Hematopoietic multipotent progenitor cell treated with erythropoietin and hydrocortisone succinate and interleukin-3 and kit ligand, for 4 days (in vitro differentiated cells): ENCODE measurements at places on chromosomes 7 and 10.

GRCh38 chr7:139541600-139542307 is 18.3 kb downstream of the CLEC2L start:
- DNase-seq: no peak

DNA sequence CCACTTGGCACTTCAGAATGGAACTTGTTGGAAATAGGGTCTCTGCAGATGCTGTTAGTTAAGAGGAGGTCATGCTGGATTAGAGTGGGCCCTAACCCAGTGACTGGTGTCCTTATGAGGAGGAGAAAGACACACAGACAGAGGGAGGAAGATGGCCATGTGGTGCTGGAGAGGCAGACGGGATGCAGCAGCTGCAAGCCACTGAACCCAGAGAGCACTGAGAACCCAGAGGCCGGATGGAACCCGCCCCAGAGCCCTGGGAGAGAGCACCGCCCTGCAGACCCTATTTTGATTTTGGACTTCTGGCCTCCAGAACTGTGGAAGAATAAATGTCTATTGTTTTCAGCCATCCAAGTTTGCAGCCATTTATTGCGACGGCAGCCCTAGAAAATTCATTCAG is 58.0 kb upstream of the EBF3 start:
- no peak for DNase-seq

GRCh38 chr7:154472343-154472742 is 420.1 kb downstream of the DPP6 start:
- DNase-seq: no peak

- DNase-seq: no peak
Measured at GRCh38 chr7:1610678-1611302, 41.0 kb upstream of the PSMG3 start.

- no peak for DNase-seq
Measured at GRCh38 chr10:92395271-92395670, 104.3 kb downstream of the MARCHF5 start.

GRCh38 chr10:68550747-68551411 is 9.3 kb upstream of the TET1 start:
- peak; percentile 90 for DNase-seq

GRCh38 chr7:33643530-33643929 is 261.8 kb upstream of the BMPER start:
- no peak for DNase-seq

- DNase-seq: peak; percentile 45
Measured at GRCh38 chr10:71882813-71883659, 32.0 kb upstream of the PSAP start.

- no peak for DNase-seq
Measured at GRCh38 chr7:84236398-84236797, 41.8 kb upstream of the SEMA3A start.

DNA sequence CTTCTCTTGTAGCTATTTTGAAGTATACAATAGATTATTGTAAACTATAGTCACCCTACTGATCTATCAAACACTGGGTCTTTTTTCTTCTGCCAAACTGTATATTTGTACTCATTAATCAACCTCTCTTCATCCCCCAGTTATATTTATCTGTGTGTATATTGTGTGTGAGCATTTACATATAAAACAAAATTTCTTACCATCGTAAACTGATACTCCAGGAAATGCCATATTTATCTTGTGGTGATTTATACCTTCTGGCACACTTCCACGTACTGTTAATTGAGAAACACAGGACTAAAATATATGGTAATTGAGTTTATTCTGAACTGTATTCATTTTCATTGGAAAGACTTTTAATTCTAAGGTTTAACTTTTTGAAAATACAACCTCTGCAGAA is 18.9 kb downstream of the ANLN start:
- DNase-seq: no peak
